ENCODE measurements at places on chromosomes 12 and 14. TPM values are rescaled to one million over a fixed set of nuclear protein-coding genes. Genes with fewer than 3 reads are reported as not detected.
A peak's percentile ranks its signal among the peaks of the same experiment; 100 is the strongest.

GRCh38 chr12:2578772-2579171 is 216.0 kb upstream of the FKBP4 start:
- DNase-seq = no peak

GRCh38 chr14:89719366-89720075 is 235.0 kb downstream of the EFCAB11 start:
- no peak for DNase-seq

GRCh38 chr14:60506462-60506984 is 2.4 kb upstream of the SIX6 start:
- no peak for DNase-seq

The NPFF gene
- total RNA-seq = 3.0 TPM

DNA sequence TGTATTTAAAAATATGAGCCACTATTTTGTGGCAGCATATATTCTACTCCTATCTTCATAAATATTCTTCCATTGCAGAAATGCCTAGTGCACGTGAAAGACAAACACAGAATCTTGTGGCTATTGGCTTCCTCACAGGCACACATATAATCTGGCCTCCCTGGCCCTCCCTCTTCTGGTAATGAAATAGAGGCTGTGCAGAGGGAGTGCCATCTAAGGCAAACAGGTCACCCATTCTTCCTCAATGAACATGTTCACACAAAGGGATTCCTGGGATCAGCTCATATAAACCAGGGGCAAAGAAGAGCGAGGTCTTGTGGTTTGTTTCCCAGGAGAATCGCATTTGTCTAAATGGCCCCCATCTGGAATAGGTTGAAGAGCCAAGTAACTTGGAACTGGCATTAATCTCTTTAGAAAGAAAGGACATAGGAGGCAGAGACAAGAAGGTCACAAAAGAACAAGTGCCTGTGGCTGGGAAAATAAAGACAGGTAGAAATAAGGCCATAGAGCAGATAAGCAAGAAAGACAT is 171.6 kb upstream of the PTPRQ start:
- DNase-seq = peak; percentile 12

DNA sequence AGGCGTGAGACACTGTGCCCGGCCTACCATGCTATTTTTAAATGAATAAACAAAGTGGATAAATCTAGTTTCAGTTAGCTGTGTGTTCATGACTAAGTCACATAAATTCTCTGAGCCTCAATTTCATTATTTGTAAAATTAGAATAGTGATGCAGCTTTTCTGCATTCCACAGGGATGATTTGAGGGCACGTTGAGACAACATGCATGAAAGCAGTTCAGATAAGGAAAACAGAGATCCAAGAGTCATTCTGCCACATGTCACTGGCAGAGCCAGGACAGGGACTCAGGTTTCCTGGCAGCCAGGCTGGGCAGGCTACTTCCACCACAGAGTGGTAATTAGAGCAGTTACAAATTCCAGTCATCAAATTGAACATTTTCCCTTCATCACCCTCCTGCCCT is 2.9 kb upstream of the PPP4R4 start:
- no peak for DNase-seq

The GTF2H3 gene
- 36.1 TPM for total RNA-seq

- no peak for DNase-seq
These were observed 437.3 kb downstream of the TMEM132D start for GRCh38 chr12:129466499-129466898.

GRCh38 chr12:52395761-52396434 is 10.2 kb downstream of the KRT82 start:
- no peak for DNase-seq

GRCh38 chr12:13230500-13230899 is 34.0 kb downstream of the EMP1 start:
- no peak for DNase-seq

DNA sequence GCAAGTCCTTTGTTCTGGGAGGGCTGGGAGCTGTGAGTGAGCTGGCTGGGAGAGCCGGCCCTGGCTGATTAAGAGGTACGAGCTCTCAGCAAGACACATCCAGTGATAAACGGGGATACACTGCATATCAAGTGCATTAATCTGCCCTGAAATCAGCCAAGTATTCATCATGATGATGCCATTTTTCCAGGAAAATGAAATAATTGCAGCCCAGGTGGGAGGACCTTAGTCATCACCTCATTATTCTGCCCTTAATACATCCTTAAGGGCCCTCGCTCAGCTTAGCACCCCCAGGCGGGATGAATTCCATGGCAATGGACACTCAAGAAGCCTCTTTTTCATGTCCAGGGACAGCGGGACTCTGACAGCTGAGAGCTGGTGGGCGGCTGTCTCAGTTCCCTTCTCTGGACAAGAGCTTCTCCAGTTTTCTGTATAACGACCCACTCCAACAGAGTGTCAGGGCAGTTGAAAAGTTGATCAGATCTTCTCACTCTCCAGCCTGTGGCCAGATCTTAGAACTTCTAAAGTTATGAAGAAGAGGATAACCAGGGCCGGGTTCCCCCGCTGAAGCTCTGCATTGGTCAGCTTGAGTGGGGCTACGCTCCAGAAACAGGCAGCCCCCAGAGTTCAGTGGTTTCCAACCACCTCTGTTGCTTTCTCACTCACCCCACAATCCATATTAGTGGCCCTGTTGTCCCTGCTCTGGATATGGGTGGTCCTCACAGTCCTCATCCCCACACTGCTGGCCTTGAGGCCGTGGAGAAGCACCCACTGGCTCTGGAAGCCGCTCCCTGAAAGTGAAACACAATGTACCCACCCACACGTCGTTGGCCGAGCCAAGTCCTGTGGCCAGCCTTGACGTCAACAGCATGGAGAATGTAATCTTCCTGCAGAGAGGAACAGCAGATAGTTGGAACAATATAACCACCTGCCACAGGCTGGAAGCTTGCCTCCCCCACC is 306.2 kb upstream of the DIO3 start:
- peak; percentile 63 for DNase-seq

GRCh38 chr14:63039866-63040265 is 5.4 kb downstream of the KCNH5 start:
- peak; percentile 45 for DNase-seq

The GPR84 gene
- 0.33 TPM for total RNA-seq

DNA sequence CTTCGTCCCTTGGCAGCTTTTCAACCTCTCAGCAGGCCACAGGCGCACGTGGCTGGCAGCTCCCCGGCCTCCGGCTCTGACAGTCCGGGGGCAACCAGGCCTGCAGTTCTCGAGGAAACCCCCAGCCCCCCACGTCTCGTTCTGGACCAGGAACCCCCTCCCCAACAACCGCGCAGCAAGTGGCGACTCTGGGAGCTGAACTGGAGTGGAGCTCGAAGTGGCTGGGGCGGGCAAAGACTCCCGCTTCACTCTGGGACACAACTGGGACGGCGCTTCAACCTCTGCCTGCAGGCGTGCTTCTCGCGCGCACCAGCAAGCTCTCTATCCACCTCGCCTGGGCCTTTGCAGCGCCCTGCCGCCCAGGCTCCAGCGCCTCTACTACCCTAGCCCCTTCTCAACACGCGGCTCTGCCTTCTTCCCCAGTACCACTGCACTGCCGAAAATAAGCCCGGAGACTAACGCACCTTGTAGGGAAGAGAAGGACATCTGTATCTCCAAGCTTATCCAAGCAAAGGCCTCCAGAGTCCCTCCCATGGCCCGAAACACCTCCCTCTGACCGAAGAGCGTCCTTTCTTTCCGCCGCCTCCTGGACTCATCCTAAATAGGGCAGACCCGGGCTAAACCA is 2.4 kb upstream of the NKX2-1 start:
- no peak for DNase-seq

The PDZRN4 gene
- total RNA-seq = 10.9 TPM

DNA sequence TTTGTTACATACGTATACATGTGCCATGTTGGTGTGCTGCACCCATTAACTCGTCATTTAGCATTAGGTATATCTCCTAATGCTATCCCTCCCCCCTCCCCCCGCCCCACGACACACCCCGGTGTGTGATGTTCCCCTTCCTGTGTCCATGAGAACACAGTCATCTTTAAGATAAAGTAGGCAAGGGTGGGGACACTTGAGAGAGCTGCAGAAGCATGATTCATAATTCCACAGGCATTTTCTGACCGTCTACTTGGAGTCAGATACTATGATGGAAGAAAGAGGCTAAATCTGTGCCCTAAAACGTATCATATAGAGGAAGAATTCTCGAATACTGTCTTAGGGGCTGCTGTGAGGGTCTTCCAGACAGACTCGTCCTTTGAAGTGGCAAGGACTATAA is 145.9 kb upstream of the VASH1 start:
- no peak for DNase-seq

- DNase-seq = no peak
These were observed 8.1 kb upstream of the ATL1 start for GRCh38 chr14:50551877-50552276.
